ENCODE measurements at places on chromosomes 5 and 9. TPM values are rescaled to one million over a fixed set of nuclear protein-coding genes. Genes with fewer than 3 reads are reported as not detected.

Gene NPR3
- not detected for total RNA-seq

- no peak for DNase-seq
- no peak overlapping the region for H3K4me3 ChIP-seq
- H3K27me3 ChIP-seq = peaks cover 1% of the 10 kb centered on the region
Measured at GRCh38 chr5:41955432-41956024, 30.4 kb downstream of the FBXO4 start.

DNA sequence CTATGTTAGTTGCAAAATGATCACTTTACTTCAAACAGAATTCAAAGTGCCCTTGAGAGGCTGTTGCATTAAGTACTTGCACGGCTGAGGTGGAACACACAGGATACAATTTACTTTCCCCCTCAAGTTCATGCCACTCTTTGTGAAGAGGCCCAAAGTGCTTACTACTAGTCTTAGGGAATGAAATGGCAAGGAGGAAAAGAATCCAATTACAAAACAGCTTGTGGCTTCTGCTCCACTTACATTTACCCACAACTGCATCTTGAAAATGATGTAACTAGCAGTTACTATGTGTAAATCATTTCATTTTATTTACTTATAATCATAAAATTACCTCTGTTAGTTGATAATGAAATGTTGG is 14.6 kb downstream of the FOXD1 start:
- peaks cover 70% of the 10 kb centered on the region for H3K27me3 ChIP-seq
- H3K4me1 ChIP-seq = peaks cover 6% of the 10 kb centered on the region
- no peak overlapping the region for H3K27ac ChIP-seq
- no peak for DNase-seq
- no peak overlapping the region for H3K4me3 ChIP-seq
- peaks cover 3% of the 10 kb centered on the region for H3K36me3 ChIP-seq

DNA sequence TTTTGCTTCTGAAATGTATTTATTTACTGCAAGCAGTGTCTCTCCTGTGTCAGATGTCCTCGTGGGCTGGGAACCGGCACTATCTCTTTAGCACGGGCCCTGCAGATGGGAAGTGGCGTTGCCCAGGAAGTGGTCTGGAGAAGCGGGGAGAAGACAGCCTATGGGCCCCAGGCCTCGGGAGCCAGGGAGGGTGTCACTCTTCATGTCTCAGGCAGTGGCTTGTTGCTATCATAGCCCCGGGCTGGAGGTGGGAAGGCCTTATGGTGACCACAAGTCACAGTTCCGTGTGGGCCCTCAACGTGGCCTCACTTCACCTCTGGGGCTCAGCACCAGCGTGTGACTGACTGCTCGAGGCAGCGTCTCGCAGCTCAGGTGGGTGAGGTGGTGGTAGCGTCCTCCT is 41.4 kb downstream of the SYK start:
- no peak overlapping the region for H3K4me3 ChIP-seq
- DNase-seq = no peak
- no peaks in the 10 kb centered on the region for H3K36me3 ChIP-seq
- H3K4me1 ChIP-seq = no peaks in the 10 kb centered on the region

DNA sequence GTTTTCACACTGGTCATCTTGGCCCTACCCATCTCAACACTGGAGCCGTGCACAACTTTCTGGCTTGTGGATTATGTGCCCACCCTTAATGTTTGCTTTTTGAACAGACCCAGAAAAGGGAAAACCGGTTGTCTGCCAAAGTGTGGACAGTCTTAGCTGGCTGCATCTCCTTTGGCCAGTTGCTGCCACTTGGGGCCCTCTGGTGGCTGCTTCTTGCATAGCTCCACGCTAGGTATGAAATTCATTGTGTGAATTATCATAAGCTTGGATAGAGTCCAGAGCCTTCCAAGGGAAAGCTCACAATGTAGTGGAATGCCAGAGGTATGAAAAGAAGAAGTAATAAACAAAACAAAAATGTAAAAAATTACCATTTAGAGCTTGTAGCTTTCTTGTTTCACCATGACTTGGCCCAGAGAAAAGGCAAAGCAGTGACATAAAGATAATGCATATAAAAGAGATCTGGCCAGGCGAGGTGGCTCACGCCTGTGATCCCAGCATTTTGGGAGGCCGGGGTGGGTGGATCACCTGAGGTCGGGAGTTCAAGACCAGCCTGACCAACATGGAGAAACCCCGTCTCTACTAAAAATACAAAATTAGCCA is 12.5 kb upstream of the SLC36A3 start:
- no peak overlapping the region for H3K4me3 ChIP-seq
- no peak overlapping the region for H3K27ac ChIP-seq
- peak; percentile 17 for DNase-seq

DNA sequence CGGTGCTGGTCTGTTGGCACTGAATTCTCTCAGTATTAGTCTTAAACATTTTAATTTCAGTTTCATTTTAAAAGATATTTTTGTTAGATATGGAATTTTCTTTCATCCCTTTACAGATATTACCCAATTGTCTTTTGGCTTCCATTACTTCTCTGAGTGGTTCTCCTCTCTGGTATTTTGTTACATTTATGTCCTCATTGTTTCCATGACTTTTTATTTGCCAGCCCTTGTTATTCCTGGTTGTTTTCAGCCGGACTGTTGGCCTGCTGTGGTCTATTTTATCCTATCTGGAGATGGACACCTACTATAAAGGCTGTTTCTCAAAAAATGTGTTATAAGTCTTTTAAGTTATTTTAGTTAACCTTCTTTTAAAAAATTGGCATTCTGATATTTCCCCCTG is 117.2 kb downstream of the ARHGEF28 start:
- no peaks in the 10 kb centered on the region for H3K4me1 ChIP-seq
- H3K4me3 ChIP-seq = no peak overlapping the region

DNA sequence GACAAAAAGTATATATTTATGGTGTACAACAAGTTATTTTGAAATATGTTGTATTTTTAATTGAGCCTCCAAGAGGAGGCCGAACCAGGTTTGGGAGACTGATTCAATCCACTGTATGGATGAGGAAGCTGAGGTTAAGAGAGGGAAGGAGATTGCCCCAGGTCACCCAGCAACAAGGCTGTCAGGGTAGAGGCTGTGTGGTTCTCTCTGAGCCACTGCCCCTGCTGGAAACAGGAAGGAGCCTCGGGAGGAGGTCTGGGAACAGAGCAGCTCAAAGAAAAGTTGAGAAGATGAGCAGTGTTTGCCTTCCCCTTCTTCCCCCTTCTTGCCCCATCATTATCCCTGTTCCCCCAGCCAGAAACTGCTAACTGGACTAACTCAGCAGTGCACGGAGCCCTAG is 6.6 kb upstream of the FAT2 start:
- H3K27me3 ChIP-seq = peaks cover 5% of the 10 kb centered on the region
- H3K36me3 ChIP-seq = no peaks in the 10 kb centered on the region
- DNase-seq = no peak
- no peak overlapping the region for H3K27ac ChIP-seq

DNA sequence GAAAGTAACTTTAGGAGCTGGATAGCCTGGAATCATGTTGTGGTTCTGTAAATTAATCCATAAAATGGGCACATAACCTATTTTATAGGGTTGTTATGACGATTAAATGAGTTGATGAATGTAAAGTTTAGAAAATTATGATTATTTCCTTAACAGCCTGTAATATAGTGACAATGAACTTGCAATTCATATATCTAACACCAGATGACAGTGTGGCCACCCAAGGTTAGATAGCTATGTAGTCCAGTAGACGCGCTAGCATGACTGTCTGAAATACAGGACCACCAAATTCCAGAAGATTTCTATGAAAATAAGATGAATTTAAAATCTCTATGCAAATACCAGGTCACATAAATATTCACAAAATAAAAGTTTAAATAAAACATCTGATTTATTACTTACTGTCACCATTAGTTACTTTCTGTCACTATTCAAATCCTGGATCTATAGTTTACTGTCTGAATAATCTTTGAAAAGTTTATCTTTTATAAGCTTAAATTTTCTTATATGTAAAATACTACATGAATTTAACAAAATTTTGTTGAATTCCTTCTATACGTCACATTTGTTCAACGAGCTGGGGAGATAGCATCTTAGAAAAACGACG is 26.1 kb upstream of the MACIR start:
- H3K36me3 ChIP-seq = no peaks in the 10 kb centered on the region
- peaks cover 35% of the 10 kb centered on the region for H3K27me3 ChIP-seq
- no peak overlapping the region for H3K27ac ChIP-seq
- no peak for DNase-seq
- no peaks in the 10 kb centered on the region for H3K4me1 ChIP-seq

GRCh38 chr5:6829150-6829784 is 116.0 kb downstream of the TENT4A start:
- no peaks in the 10 kb centered on the region for H3K27me3 ChIP-seq
- H3K27ac ChIP-seq = peak overlapping the region; percentile 90
- peak; percentile 54 for DNase-seq
- peaks cover 61% of the 10 kb centered on the region for H3K4me1 ChIP-seq
- H3K4me3 ChIP-seq = peak overlapping the region; percentile 58
- H3K36me3 ChIP-seq = no peaks in the 10 kb centered on the region

DNA sequence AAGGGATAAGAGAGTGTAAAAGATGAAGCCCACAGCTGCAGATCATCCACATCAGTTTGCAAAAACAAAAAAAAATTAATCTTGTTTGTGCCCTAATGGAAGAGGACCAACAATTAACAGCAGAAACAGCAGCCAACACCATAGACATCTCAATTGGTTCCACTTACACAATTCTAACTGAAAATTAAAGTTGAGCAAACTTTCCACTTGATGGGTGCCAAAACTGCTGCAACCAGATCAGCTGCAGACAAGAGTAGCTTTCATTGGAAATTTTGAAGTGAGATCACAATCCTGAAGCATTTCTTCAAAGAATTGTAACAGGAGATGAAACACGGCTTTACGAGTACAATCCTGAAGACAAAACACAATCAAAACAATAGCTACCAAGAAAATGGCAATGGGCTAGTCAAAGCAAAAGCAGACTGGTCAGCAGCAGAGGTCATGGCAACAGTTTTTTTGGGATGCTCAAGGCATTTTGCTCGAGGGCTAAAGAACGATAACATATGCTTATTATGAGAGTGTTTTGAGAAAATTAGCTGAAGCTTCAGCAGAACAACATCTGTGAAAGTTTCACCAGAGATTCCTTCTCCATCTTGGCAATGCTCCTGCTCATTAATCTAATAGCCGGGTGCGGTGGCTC is 4.1 kb upstream of the RBM27 start:
- H3K27me3 ChIP-seq = no peaks in the 10 kb centered on the region
- no peak for DNase-seq

DNA sequence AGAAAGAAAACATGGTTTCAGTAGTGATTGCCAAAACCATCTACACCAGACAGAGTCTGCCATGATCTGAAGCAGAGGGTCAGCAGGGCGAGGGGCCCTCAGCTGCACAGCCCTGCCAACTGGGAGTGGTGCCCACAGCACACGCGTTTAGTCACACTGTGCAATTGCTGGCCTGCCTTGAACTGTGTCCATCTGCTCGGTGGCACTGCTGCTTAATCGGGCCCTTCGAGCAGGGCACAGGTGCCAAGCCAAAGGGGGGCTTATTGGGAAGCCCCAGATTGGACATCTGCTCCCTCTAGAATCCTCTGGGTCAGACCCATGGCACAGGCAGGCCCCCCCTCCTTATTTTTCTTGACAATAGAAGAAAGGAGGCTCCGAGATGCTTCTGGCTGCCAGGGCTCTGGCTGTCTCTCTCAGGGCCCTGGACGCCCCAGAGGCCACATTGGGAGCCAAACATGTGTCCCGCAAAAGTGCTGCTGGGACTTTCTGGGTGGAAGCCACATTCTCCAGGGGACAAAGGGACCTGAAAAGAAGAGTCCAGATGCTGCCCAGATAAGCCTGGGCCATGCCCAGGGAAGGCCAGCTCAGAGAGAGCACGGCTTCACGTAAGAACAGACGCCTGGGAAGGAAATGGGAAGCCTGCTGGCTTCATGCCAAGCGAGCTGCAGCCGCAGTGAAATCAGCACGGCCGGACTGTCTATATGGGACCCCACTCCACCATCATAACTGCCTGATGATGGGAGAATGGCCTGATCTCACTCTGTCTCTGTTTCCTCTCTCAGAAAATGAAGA is 349.2 kb downstream of the GADD45G start:
- no peak overlapping the region for H3K4me3 ChIP-seq
- no peaks in the 10 kb centered on the region for H3K36me3 ChIP-seq
- H3K4me1 ChIP-seq = peaks cover 11% of the 10 kb centered on the region

Gene ADAM19
- 348 TPM for total RNA-seq

DNA sequence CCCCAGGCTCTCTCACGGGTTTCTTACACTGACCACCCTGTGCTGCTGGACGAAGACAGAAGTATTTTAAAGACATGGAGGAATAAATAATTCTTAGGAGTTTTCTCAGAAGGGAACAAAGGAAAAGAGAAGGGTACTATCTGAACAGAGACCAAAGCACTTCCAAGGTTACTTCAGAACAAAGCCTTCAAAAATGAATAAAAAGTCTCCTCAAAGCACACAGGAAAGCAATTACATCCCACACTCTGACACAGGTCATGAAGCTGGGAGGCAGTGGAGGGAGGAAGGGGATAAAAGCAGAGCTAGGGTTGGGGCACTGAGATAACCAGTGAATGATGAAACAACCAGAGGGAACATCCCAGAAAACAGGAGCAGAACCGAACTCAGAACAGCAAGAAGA is 151.8 kb downstream of the ARSB start:
- H3K4me3 ChIP-seq = no peak overlapping the region
- no peak for DNase-seq
- no peaks in the 10 kb centered on the region for H3K36me3 ChIP-seq
- no peaks in the 10 kb centered on the region for H3K4me1 ChIP-seq
- no peak overlapping the region for H3K27ac ChIP-seq

DNA sequence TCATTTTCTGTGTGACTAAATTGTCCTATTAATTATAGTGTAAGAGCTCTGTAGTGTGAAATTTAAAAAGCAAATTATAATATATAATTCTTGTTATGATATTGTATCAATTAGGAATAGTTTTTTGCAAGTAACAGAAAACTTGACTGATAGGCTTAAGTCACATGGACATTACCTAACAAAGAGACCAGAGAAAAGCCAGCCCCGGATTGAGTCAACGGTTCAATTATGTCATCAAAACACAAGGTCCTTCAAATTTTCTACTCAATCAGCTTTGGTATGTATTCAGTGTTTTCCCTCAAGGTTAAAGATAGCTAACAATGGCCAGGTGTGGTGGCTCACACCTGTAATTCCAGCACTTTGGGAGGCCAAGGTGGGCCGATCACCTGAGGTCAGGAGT is 126.7 kb upstream of the PTGER4 start:
- peaks cover 15% of the 10 kb centered on the region for H3K4me1 ChIP-seq
- no peaks in the 10 kb centered on the region for H3K36me3 ChIP-seq
- H3K27ac ChIP-seq = no peak overlapping the region
- H3K4me3 ChIP-seq = no peak overlapping the region

Gene SELENOP
- not detected for total RNA-seq

DNA sequence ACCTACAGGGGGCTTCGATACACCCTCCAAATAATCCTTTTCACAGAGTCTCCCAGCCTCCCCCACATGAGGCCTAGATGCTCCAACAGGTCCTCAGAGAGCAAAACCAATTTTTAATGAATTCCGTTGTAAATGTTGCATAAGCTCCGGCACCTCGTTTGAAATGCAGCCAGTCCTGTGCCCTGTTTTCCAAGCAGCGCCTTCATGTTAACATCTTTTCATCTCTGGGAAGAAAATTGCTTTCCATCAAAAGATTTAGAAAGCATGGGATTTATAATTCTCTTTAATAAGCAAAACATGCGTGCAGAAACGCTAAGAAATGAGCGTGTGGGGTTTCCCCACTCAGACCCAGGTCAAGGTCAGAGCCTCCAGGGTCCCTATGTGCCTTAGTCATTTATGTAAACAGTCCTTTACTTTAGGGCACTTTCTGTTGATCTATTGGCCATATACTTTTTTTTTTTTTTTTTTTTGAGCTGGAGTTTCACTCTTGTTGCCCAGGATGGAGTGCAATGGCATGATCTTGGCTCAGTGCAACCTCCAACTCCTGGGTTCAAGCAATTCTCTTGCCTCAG is 177.5 kb upstream of the S1PR3 start:
- peaks cover 9% of the 10 kb centered on the region for H3K27me3 ChIP-seq
- no peak for DNase-seq
- no peaks in the 10 kb centered on the region for H3K36me3 ChIP-seq
- no peaks in the 10 kb centered on the region for H3K4me1 ChIP-seq

All from activated T-helper 1 cell treated with anti-CD3 and anti-CD28 coated beads, Interleukin-12 subunit alpha, Interleukin-12 subunit beta, Interleukin-2, Interleukin-4 antibody, amounts not matched to agents 30 ng/mL and 10 ng/mL and 1 ng/mL, durations not matched to agents 14 hours and 24 hours and 36 hours (primary cell).